NCI-H1105 (cell line): ENCODE measurements at places on chromosomes 1 and 21.

GRCh38 chr1:107843989-107844388 lies 121.0 kb downstream of the VAV3 start:
- no peak for DNase-seq

GRCh38 chr1:24600551-24600950 lies 42.6 kb upstream of the SRRM1 start:
- no peak for DNase-seq

- DNase-seq, result no peak
Observed at GRCh38 chr1:228273720-228274451, 66.0 kb downstream of the OBSCN start.

GRCh38 chr1:24702511-24703293 lies 42.5 kb upstream of the CLIC4 start:
- DNase-seq, result no peak

DNA sequence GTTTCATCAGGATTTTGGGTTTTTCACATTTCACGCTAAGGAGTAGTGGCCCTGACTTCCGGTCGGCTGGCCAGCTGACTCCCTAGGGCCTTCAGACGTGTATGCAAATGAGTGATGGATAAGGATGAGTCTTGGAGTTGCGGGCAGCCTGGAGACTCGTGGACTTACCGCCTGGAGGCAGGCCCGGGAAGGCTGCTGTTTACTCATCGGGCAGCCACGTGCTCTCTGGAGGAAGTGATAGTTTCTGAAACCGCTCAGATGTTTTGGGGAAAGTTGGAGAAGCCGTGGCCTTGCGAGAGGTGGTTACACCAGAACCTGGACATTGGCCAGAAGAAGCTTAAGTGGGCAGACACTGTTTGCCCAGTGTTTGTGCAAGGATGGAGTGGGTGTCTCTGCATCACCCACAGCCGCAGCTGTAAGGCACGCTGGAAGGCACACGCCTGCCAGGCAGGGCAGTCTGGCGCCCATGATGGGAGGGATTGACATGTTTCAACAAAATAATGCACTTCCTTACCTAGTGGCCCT lies 23.1 kb upstream of the TNFRSF1B start:
- no peak for DNase-seq
